ENCODE measurements at places on chromosomes 7 and 10. TPM values are rescaled to one million over a fixed set of nuclear protein-coding genes. Genes with fewer than 3 reads are reported as not detected.

DNA sequence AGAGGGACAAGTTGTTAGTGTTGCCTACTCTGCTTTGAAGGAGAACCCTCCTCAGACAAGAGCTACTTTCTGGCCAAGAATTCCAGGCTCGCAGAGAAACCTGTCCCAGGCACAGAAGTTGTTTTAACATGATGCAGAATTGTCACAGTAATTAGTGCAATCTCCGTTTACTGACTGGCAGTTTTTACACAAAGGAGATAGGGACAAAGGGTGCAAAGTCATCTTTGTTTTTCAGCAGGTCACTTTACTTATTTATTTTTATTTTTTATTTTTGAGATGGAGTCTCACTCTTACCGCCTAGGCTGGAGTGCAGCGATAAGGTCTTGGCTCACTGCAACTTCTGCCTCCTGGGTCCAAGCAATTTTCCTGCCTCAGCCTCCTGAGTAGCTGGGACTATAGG, 12.3 kb downstream of the TCF7L2 start:
- no peak for DNase-seq

AKR1C4 gene
- not detected for total RNA-seq

SLC16A9 gene
- total RNA-seq: 6.0 TPM

- no peak for DNase-seq
Observed at GRCh38 chr10:78278058-78278404, 244.4 kb downstream of the RPS24 start.

DNA sequence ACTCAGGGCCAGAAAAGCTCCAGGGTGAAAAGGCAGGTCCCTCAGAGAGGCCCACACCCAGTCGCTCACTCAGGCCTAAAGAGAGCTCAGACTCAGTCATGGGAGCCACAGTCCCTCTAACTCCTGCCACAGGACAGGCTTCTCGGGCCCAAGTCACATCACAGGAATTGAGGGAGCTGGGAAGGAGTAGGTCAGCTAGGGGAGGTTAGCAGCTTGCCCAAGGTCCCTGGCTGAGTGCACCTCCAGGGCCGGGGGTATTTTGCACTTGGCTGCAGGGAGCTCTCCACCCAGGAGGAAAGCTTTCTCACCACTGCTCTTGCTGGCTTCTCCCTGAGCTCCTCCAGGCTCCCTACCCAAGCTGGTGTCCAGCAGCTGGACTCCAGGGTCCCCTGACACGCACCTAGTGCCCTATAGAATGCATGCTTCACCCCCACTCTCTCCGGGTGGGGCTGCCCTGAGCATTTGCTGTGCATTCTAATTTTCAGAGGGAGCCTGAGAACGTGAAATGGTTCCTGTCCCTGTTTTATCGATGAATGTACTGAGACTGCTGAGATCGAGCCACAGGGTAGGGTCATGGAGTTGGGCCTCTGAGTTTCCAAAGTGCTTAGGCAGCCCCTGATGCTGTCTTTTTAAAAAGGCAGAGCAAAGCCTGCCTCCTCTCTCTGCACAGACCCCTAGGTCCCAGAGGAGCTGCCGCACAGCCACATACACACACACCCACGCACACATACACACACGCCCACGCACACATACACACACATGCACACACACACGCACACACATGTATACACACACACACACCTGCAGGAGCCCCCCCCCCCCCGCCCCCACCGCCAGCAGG, 37.9 kb upstream of the RET start:
- no peak for DNase-seq

SEM1 gene
- total RNA-seq: 47.0 TPM

- DNase-seq: no peak
Observed at GRCh38 chr7:103569621-103570305, 123.8 kb upstream of the SLC26A5 start.

DNA sequence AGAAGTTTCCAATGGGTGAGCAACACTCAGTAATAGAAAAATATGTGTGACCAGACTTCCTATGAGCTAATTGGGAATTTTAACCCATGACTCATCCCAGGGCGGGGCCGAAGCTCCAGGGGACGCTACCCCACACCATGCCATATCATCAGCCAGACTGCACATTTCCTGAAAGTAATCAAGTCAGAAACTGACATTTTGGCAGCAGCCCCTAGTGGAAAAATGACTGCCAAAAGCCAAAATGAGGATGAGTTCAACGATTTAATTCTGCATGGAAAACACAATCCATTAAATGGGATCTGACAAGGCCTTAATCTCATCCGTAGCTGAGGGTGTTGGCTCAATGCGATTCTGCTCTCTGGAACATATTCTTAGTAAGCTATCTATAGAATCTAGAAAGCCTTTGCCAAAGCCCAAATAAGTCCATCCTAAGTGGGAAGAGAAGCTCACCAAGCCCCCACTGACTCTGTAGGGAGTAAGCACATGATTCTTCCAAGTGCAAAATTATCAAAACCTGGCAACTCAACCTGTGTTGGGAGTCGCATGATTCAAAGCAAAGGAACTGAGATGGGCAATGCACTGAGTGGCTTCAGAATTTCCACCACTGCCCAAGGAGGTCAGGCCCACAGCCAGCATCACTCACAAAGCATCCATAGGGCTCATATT, 93.1 kb upstream of the PDE1C start:
- DNase-seq: no peak
